ENCODE measurements at places on chromosomes 12 and 14.

DNA sequence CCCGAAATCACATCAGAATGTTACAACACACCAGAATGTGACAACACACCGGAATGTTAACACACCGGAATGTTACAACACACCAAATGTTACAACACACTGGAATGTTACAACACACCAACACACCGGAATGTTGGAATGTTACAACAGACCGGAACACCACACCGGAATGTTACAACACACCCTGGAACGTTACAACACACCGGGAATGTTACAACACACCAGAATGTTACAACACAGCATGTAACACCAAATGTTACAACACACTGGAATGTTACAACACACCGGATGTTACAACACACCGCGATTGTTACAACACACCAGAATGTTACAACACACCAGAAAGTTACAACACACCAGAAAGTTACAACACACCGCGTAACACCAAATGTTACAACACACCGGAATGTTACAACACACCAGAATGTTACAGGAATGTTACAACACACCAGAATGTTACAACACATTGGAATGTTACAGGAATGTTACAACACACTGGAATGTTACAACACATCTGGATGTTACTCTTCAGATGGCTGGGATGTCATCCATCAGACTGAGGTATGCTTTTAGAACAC is 21.1 kb downstream of the CHFR start:
- DNase-seq = no peak

DNA sequence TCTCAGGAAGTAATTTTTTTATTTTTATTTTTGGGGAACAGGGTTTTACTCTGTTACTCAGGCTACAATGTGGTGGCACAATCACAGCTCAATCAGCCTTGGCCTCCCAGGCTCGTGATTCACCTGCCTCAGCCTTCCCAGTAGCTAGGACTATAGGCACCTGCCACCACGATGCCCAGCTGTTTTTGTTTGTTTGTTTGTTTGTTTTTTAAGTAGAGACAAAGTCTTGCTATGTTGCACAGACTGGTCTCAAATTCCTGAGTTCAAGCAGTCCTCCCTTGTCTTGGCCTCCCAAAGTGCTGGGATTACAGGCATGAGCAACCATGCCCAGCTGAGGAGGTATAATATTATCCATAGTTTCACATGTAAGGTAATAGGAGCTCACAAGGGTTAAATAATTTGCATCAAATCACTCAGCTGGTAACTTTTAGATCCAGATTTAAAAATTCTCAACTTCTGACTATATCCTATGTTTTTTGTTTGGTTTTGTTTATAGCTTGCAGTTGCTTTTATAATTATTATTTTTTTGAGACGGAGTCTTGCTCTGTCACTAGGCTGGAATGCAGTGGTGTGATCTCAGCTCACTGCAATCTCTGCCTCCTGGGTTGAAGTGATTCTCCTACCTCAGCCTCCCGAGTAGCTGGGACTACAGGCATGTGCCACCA is 629.3 kb downstream of the DIO2 start:
- DNase-seq = no peak

DNA sequence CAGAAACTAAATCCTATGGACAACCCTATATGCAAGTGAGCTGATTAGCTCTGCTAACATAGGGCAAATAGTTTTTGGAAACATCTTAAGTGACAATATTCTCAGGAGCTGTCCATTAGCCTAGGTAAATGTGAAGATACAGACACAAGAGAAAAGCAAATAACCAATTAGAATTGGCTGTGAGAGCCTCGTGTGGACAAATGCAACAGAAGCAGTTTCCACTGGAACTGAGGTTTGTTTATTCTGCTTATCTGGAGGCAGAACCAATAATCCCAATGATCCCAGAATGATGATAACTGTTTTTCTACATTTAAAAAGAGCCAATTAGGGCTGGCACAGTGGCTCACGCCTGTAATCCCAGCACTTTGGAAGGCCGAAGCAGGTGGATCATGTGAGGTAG is 43.2 kb upstream of the YAF2 start:
- no peak for DNase-seq

- no peak for DNase-seq
These were observed 21.3 kb upstream of the TSPAN9 start for GRCh38 chr12:3055704-3056467.

DNA sequence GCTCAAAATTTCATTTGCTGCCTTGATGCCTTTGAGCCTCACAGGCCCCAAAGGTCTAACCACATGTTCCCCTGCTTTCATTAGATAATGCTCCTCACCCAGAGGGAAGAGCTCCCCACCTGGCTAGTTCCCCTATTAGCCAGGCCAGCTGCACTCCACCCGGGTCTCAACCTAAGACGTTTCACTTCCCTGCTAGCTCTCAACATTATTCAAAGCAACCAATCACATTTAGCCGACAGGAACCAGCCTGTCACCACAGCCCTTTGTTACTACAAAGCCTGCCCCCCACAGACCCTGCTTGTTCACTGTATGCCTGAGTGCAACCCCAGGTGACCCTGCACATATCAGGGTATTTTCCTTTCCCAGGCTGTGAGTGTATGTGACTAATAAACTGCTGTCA is 78.6 kb downstream of the SLC15A5 start:
- no peak for DNase-seq

- no peak for DNase-seq
These were observed 124.7 kb upstream of the FGD4 start for GRCh38 chr12:32274665-32275064.

DNA sequence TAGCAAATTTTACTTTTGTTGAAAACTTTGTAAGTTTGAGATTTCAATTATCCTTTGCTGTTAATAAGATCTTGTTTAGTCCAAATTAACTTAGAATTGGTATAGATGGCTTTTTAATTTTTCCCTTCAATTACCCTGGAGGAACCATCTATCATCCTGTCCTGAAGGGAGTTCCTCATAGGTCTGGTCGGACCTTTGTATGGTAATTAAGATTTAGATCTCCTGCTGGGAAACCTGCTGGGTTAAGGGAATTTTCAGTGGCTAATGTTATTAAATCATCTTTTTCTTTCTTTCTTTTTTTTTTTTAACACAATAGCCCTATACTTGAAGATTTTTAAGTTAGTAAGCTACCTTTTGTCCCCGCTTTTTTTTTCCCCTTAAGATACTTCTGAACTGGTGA is 63.0 kb upstream of the PRMT8 start:
- DNase-seq = no peak

DNA sequence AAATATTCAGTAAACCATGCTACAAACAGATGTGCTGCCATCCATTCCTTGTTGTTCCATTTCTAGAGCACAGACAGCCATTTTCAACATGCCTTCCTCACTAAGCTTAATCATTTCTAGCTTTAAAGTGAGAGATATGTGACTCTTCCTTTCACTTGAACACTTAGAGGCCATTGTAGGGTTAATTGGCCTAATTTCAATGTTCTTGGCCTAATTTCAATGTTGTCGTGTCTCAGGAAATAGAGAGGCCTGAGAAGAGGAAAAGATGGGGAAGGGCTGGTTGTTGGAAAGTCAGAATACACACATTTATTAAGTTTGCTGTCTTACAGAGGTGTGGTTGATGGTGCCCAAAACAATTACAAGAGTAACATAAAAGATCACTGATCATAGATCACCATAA is 435.1 kb downstream of the ZFP36L1 start:
- DNase-seq = no peak

DNA sequence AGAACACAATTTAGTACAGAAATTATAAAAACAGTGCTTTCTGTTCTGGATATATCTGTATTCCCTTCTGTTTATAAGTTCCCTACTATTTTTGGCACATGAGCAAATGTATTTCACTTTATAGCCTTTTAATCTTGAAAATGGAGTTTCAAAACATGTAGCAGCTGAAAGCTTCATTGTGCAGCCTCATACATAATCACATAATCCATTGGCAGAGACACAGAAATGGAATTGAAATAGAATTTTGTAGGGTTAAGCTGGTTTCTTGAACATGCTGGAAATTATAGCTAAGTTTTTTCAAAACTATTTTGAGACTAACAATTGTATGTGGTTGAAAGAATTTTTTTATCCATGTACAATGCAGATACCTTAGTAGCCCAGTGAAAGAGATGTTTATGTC is 614.3 kb upstream of the MDGA2 start:
- no peak for DNase-seq

GRCh38 chr14:67010602-67011001 is 178.6 kb upstream of the GARIN2 start:
- no peak for DNase-seq

DNA sequence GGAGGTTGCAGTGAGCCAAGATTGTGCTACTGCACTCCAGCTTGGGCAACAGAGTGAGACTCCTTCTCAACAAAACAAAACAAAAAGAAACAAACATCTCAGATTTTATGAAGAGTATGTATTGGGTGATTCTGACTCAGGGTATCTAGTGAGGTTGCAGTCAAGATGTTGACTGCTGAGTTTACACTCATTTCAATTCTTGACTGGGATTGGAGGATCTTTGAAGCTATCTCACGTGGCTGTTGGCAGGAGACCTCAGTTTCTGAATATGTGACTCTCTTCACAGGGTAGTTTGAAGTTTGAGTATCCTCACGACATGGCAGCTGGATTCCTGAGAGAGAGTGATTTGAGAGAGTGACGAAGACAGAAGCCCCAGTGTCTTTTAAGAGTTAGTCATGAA is 29.4 kb downstream of the ERC1 start:
- DNase-seq = no peak

- DNase-seq = no peak
These were observed 501.1 kb downstream of the NAV3 start for GRCh38 chr12:78331753-78332152.

DNA sequence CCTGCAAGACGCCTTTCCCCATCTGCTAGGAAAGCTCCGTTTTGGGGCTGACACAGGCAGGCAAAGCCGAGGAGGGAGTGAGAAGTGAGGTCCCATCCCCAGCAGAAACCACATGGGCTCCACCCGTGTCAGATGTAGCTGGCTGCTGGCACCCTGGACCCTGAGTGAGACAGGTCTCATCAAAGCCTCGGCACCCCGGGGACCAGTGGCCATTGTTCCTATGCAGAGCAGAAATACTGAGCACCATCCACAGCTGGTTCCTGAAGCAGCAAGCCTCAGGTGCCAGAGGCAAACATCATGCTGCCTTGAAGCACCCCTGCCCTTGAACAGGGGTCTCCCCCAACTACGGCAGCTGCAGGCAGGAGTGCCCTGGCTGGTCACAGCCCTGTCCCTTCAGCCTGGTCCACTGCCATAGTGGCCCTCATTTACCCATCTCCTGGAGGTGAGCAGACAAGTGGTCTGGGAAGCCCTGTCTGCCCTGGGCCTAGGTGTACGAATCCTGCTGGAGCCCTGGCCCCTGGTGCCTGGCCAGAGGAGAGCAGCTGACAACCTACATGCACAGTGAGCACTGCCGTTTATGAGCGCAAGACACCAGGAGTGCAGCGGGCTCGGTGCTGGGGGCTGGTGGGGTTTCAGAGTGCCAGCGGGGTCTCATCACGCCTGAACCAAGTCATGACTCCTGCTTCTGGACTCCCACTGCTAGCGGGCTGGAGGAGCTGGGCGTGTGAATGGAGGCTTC is 289.8 kb upstream of the RTL1 start:
- DNase-seq = no peak

- DNase-seq = no peak
These were observed 32.0 kb downstream of the RFLNA start for GRCh38 chr12:124326871-124327270.

GRCh38 chr12:28872654-28873268 is 276.3 kb upstream of the FAR2 start:
- DNase-seq = no peak

DNA sequence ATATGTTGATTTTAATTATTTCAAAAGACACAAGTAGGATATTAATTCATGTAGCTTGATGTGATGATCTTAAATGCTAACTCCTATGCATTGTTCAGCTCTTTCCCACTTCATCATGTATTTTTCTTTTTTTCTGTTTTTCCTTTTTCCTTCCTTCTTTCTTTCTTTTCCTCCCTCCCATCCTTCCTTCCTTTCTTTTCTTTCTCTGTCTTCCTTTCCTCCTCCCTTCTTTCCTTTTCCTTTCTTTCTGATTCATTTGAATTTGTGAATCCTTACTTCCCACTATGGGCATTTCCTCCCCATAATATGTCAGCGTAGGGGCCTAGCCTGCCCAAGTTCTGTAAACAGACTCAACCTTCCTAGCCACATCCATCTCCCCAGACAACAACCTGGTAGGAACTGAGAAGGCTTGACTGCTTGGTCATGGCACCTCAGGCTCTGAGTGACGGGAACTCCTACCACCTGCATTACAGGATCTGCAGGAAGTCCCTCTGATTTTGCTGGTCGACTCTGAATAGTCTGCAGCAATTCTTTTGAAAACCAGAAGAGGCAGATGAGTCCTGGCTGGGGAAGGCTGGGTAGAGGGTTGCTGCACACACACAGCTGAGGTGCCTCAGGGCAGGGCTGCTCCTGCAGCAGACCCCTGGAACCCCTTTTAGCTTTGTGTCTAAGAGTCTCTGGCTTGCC is 33.4 kb upstream of the BHLHE41 start:
- DNase-seq = no peak

DNA sequence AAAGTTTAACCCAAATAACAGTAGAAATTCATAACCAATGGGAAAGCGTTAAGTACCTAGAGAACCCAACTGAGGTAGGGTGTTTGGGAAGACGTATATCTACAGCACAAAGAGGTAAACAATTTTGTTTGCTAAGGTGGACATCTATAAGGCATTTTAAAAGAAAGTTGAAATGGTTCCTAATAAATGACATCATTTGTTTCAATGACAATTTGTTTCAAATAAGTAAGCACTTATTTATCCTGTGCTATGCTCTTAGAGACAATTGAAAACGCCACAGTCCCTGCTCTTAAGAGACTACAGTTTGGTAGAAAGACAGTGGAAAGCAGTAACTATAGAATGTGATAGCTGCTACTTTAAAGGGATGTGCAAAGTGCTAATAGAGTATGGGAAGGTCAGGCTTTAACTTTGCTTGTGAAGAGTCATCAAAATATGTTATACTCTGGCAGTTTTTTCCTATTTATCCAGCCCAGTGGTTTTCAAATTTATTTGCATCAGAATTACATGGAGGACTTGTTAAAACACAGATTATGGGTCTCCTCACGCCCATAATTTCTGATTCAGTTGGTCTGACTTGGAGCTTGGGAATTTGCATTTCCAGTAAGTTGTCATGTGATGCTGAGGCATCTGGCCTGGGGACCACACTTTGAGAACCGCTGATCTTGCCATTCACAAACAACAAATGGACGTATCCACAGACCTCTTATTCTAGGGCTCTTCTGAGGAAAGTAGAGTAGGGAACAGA is 19.6 kb upstream of the SMCO2 start:
- DNase-seq = no peak

DNA sequence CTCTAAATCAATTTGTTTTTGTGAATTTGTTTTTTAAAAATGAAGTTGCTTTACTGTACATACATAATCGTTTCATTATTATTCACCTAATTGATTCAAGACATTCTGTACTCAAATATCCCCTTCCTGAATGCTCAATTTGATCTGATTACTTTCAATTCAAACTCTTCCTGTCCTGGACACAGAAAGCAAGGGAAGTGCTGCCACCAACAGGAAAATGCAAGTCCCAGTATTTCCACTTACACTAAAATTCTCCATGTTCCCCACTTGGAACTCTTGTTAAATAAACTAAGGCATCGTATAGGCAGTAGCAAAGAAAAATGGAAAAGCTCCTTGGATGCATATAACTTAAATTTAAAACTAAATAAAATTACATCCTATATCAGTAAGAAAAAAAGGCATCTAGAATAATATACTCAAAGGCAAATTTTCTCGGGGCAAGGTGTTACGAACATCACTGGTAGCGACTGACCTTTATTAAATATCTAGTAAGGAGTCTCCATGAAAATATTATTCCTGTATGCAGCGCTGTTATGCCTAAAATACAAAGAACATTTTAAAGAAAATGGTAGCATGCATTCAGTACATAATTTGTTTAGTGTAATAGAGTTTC is 72.0 kb upstream of the DBX2 start:
- DNase-seq = no peak

Measured in NCI-H2081 treated with DMSO at 0.1 percent for 48 hours (cell line).